CD8-positive, alpha-beta memory T cell (primary cell): ENCODE measurements at places on chromosomes 7 and 10.

GRCh38 chr7:30434140-30434799 lies 44.3 kb downstream of the NOD1 start:
- DNase-seq = no peak

GRCh38 chr10:27673065-27673464 lies 72.6 kb downstream of the MKX start:
- no peak for DNase-seq

GRCh38 chr10:124059551-124059950 lies 33.8 kb downstream of the CHST15 start:
- no peak for DNase-seq

- DNase-seq = no peak
Observed at GRCh38 chr7:140526214-140526613, 46.9 kb upstream of the MKRN1 start.

- no peak for DNase-seq
Observed at GRCh38 chr10:112275512-112276245, 7.5 kb upstream of the TECTB start.

GRCh38 chr10:124032087-124032935 lies 61.1 kb downstream of the CHST15 start:
- DNase-seq = no peak
